Cortex of kidney (tissue), 1 donor: ENCODE measurements at places on chromosomes 12 and 14.

- no peak for DNase-seq
These were observed 32.8 kb downstream of the FBRSL1 start for GRCh38 chr12:132522592-132523380.

DNA sequence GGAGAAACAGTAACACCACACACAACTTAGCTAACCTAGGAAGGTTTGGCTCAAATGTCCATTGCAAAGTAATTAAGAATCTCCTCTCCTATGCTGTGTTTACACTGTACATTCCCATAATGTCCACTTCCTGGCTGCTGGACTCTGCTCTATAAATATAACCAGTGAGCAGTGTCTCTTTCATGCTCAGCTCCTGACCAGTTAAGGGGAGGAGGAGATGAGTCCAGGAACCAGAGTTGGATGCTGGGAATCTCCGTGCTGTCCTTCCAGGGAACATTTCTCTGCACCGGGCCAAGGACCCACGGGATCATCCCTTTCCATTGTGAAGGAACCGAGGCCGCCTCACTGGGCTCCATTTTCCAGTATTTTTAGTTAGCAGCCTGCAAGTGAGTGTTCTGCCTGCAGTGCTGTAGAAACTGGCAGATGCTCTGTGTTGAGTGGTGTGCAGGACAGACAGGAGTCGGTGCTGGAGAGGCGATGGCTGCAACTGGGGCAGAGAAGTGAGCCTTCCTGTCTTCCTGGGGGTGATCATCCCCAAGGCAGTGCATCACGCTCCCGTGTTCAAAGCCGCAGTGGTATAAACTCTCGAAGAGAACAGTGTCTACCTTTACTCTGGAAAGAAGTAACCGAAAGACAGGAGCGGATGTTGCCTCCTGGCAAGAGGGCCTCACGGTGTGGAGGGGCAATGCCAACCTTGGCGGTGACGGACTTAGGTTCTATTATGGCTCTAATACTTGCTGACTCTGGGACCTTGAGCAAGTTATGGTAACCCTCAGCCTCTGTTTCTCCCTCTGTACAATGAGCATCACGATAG, 195.5 kb downstream of the CACNA1C start:
- DNase-seq, result no peak

GRCh38 chr12:26935636-26936378, 2.0 kb downstream of the INTS13 start:
- no peak for DNase-seq

GRCh38 chr14:105086833-105087307, 21.6 kb upstream of the GPR132 start:
- peak; percentile 33 for DNase-seq

- DNase-seq, result no peak
These were observed 3.3 kb downstream of the PRICKLE1 start for GRCh38 chr12:42586268-42586667.

- no peak for DNase-seq
These were observed 23.2 kb downstream of the BCL11B start for GRCh38 chr14:99248761-99249171.
